ENCODE measurements at places on chromosomes 13 and 19.

DNA sequence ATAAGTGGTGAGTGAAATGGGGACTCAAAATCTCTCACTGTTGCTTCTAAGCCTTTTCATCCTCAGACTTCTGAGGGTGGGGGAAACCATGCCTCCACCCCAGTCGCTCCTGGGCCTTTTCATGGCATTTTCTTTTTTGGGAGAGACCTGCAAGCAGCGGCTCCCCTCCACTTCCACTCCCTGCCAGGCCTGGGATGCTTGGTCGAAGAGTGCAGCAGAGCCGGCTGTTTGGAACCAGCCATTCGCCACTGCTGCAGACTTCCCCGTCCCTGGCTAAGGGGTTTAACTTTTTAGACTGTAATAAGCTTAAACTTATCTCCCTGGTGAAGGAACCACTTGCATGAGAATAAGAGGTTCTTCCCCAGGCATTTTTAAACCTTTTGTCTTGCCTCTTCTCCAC, 617.2 kb downstream of the PCDH9 start:
- no peak for DNase-seq

DNA sequence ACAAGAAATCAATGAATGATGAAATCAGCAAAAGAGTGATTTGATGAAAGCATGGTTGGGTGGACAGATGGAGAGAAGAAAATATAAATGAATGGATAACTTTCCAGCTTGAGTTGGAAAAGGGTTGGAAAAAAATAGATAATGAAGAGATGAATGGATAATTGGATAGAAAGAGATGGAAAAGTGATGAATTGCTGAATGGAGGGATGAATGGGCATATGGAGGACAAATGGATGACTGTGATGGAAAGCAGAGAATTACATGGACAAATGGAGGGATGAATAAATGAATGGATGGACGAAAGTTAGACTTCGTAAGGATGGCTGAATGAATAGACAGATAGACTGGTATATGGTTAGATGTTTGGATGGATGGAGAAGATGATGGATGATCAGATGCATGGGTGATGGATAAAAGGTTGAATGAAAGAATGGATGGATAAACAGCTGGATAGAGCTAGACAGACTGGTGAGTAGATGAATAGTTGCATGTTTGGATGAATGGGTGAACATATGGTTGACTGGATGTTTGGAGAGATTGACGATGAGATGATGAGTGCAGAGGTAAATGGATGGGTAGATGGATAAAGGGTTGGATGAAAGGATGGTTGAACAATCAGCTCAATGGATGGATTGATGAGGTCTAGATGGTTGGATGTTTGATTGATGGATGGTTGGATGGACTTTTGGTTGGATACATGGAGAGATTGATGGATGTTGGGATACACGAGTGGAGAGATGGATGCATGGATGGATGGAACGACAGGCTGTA, 11.8 kb downstream of the LGALS7B start:
- no peak for DNase-seq

GRCh38 chr13:73096173-73096572, 37.4 kb downstream of the KLF5 start:
- no peak for DNase-seq

- DNase-seq: no peak
These were observed 557 bp downstream of the ZNF524 start for GRCh38 chr19:55600662-55601028.

DNA sequence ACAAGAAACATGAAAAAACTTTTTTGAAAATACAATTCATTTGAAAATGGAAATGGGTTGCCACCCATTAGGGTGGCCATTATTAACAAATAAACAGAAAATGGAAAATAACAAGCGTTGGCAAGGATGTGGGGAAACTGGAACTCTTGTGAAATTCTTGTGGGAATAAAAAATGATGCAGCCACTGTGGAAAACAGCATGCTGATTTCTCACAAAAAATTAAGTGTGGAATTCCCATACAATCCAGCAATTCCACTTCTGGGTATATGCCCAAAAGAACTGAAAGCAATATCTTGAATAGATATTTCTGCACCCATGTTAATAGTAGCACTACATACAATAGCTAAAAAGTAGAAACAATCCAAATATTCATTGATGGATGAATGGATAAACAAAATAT, 165.2 kb downstream of the DCLK1 start:
- DNase-seq: no peak

DNA sequence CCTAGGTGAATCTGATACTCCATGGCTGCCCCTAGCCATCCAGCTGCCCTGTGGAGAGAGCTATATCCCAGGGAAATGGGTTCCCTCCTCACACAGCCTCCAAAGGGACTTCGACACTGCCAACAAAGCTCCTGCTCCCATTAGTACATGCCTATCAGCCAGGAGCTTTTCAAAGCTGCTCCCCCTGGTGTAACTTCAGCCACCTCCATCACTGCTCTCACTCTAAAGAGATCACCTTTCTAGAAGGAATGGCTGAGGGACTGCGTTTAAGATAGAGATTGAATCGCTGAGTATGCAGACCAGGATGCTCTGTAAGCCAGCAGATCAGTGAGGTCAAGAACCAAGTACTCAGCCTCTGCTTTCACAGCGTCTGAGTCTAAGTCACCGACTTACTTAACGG, 213.7 kb downstream of the NALCN start:
- DNase-seq: no peak

DNA sequence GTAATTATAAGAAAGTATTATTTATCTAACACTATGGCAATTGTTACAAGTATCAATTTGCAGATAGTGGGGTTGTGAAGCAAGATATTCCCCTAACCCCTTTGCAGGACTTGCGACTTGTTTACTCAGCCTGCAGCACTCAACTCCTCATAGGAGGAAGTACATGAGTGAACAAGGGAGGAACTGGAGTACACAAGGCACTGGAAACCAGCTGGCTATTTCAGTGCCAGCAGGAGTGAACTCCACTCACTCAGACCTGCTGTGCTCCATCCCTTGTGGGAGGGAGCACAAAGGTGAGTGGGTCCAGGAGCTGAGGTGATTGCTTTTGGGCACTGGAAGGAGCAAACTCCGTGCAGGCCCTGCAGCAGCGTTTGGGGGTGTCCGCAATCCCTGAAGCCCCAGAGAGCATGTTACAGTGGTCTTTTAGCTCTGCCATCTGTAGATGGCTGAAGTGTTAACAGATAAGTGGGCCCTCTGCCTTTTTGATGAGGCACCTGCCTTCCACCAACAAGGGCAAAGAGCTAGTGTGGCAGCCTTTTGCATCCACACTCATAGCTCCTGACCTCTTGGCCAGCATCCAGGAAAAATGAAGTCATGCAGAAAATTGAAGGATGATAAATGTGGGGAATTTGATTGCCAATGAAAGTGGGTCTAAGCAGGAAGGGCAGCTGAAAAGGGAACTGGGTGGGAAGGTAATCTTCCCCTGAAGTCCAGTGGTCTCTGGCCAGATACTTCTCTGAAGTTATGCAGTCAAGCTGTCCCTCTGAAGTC, 802.2 kb upstream of the MIR17HG start:
- DNase-seq: no peak

GRCh38 chr19:2653710-2654707, 48.5 kb downstream of the GNG7 start:
- DNase-seq: no peak

DNA sequence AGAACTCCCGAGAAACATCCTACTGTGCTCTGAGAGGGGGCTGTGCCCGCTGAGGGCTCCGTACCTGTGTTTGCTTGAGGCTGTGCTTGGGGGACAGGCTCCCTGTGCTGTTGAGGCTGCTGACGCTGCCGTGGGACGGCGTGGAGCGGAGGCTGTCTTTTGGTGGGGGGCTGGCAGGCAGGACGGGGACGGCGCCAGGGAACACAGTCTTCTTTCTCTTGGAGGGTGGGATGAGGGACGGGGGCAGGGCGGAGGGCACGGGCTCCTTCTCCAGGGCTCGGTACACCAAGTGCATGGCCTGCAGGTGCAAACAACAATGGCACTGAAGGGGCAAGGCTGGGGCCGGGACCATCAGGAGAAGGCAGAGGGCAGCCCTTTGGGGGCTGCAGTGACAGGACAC, 46.8 kb downstream of the EPS15L1 start:
- no peak for DNase-seq

DNA sequence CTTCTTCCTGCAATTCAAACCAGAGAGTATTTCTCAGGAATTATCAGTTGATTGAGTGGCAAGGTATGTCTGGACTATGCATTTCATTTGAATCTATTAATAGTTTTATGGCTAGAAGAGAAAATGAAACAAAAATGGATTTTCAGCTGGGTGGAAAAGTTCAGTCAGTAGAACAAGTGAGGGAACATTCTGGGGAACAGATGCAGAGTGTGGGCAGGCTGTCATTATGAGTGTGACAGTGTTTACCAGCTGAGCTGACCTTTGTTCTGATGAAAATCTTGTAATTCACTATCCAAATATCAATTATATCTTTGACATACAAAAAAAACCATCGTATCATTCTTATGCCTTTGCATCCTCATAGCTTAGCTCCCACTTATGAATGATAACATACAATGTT, 2.6 kb upstream of the CLC start:
- no peak for DNase-seq

DNA sequence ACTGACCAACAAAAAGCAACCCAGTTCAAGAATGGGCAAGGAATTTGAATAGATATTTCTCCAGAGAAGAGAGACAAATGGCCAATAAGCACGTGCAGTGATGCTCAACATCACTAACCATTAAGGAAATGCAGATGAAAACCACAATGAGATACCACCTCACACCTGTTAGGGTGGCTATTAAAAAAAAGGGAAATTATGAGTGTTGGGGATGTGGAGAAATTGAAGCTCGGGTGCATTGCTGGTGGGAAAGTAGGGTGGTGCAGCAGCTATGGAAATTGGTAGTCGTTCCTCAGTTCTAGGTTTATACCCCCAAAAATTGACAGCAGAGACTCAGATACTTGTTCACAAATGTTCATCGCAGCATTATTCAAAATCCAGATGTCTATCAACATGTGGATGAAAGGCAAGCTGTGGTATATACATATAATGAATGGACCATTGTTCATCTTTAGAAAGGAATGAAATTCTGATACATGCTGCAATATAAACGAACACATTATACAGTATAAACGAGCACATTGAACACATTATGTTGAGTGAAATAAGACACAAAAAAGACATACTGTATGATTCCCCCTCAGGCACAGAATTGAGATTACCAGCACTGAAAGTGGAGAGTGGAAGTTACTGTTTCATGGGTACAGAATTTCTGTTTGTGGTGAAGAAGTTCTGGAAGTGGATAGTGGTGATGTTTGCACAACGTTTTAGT, 927 bp downstream of the CHAMP1 start:
- no peak for DNase-seq

DNA sequence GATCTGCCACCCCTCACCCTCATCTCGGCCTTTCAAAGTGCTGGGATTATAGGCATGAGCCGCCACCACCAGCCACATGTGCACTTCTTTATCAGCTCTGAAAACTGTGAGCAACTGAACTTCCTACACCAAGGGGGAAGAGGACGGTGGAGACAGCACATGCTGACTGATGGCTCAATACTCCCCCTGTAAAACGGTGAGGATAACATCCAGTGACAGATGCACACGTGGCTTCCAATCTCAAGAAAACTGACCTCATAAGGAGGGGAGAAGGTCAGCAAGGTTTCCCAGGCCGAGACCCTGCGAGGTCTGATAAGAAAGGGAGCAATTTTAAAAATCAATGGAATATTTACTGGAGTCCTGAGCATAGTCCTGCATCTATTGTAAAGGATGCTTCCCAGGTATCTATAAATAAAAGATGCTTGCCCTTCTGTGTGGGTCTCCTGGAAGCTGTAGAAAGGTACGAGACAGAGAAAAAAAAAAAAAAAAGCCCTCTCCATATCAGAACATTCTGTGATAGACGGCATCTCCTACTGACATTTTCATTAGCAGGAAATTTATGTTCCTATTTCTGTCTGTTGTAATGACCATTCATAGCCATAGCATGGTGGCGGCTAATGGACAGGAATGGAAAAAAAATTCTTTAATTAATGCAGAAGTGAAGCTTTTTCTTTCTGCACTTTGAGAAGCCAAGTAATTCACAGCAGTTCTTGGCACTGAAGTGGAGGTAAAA, 385.1 kb downstream of the ZNF536 start:
- no peak for DNase-seq

- DNase-seq: no peak
These were observed 109.5 kb upstream of the SPATA13 start for GRCh38 chr13:24050796-24051715.

- DNase-seq: no peak
These were observed 523.9 kb upstream of the PCDH9 start for GRCh38 chr13:67754012-67754411.

DNA sequence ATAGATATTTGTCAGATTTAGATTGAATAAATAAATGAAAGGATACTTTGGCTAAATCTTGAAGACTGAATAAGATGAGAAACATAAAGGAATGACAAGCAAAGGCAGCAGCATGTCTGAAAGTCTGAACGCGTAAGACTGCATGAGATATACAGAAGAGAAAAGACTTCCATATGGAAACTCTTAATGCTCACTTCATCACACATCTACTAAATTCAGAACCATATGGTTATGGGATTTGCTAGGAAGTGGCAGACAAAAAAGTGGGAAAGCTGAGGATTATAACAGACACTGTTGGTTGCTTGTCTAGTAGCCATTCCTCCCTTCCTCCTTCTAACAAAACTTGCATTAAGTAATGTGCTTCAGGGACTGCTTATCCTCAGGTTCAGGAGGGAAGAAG, 446.7 kb downstream of the KCTD12 start:
- no peak for DNase-seq

DNA sequence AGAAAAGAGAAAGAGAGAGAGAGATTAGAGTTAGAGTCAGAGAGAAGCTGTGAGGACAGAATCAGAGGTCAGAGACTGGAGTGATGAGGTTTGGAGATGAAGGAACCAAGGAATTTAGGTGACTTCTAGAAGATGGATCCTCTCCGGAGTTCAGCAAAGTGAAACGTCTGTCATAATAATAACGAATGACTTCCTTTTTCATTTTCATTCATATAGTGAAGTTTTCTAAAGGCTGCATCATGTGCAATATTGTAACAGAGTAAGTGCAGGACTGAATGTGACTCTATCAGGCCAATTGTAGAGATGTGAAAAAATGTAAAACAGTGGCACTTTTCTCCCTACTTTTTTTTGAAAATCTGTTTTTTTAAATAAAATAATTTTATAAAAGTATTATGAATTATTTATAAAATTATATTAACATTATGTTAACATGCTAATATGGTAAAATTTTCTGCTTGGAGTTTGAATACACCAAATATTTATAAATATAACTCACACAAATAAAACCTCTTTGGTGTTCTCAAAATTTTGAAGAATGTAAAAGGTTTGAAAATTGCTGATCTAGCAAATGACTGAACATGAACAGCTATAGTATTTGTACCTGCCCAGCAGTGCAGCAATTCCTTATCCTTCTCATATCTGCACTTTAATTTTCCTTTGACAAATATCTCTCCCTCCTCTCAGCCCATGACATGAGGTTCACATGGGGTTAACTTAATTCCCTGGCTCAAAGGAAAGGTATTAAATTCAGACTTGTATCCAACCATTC, 4.2 kb upstream of the TNFSF11 start:
- no peak for DNase-seq
